ENCODE measurements at places on chromosomes 12 and 14.

- no peak for DNase-seq
Observed at GRCh38 chr14:58238252-58239243, 6.1 kb upstream of the PSMA3 start.

- no peak for DNase-seq
Observed at GRCh38 chr12:85424581-85425348, 144.7 kb downstream of the ALX1 start.

GRCh38 chr12:93279565-93280412 lies 97.9 kb upstream of the NUDT4 start:
- DNase-seq, result no peak

- DNase-seq, result no peak
Observed at GRCh38 chr12:49665384-49665783, 41.8 kb downstream of the FMNL3 start.

DNA sequence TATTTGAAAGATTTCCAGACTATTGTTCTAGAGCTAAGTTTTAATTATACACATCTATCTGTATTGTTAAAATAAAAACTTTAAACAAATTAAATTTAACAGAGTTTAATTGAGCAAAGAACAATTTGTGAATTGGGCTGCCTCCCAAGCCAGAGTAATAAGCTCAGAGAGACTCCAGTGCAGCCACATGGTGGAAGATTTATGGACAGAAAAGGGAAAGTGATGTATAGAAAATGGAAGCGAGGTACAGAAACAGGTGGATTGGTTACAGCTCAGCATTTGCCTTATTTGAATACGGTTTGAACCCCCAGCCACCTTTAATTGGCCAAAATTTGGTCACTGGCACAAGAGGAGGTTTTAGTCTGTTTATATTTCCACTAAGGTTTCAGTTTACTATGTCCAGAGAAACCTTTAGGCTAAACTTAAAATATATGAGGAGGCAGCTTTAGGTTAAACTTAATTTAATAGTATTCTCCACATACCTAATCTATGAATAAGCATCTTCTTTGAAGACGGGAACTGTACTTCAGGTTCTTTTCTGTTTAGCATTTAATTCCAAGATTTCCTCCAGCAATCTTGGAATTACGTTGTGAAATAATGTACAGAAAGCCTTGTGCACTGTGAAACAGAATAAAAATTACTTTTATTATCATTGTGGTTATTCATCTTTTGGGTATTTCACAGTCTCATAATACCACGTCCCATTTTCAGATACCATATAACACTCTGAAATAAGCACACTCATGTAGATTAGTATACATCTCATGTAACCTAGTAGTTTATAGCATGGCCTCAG lies 19.4 kb downstream of the SRGAP1 start:
- no peak for DNase-seq

DNA sequence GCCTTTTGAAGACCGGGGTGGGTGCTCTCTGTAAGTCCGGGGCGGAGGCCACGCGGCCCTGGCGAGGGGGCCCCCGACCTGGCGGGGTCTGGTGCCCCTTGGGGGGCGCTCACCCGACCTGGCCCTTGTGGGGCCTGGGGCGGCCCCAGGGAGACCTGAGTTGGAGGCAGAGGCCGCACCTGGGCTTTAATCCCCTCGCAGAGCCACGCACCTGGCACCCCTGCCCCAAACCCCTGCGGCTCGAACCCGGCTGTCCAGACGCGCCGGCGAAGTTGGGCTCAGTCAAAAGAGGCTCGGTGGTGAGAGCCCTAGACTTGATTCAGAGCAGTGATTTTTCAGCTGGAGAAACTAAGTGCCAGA lies 267 bp downstream of the CFAP251 start:
- DNase-seq, result no peak

DNA sequence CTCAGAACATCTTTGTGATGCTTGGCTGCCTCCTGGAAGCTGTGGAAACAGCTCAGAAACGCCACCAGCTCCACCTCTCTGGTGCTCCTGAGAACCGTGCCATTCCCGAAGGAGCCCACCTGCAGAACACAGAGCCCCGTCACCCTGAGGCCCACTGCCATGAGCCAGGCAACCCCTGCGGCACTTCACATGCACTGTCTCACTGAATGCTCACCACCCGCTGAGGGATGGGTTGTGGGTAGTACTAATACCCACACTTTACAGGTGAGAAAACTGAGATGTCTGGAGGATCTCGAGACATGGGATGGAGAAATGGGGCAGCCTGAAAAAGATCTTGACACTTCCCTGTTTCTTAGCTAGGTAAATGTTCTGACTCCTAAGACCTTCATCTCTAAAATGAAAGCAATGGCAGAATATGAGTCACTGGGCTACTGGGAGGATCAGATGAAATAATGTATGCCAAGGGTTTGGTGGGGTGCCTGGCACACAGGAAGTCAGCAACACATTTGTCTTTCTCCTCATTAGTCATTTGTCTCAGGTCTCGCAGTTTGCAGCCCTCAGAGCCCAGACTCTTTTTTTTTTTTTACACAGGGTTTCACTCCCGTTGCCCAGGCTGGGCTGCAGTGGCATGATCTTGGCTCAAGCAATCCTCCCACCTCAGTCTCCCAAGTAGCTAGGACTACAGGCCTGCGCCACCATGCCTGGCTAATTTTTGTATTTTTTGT lies 5.3 kb downstream of the OASL start:
- peak; percentile 31 for DNase-seq

Measured in retinal pigment epithelial cell (primary cell).